ENCODE measurements at places on chromosomes 4 and X.

DNA sequence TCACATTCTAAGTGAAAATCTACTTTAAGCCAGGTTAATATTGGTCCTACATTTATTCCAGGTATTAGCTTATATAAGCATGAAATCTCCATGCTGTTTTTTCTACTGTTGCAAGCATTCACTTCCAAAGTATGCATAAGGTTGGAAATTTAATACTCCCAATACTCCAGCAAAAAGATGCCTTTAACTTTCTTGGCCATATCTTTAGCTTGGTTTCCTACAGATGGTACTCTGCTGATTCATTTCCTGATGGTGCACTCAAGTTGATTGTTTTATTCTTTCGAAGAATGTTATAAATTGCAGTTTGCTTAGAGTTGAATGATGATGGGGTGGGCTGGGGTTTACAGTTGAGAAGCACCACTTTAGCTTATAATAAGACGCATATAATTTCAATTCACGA lies 330.2 kb downstream of the PTTG2 start:
- peak; percentile 70 for DNase-seq

DNA sequence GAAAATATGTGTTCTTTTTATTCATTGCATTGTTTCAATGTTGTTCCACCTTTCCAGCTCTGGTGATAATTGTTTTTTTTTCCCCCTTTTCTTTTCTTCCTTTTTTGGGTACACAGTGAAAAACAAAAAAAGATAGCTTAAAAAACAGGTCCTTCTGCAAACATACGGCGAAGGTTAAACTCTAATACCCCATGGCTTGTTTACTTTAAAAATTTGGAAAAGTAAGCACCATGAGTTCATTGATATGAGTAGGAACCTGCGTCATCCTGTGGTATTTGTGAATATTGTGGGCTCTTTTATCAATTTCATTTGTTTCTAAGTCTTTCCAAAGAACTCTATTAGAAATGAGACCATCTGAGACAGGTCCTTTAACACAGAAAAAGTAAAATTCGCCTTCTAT lies 123.5 kb downstream of the CHRNA9 start:
- no peak for DNase-seq

DNA sequence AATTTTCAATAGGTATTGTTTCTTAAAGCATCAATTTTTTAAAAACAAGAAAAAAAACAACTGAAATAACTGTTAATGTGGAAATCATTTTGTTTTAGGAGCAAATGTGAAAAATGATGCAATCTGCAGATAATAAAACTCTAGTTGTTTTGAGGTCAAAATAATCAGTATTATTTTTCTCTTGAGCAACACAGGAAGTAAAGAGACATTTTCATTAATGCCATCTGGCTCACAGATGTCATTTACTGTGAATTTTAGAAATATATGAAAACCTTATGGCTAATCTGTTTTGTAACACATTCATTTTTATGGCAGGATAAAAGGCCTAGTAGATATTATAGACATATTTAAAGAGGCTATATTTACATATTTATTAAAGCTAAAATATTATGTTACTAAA lies 141.6 kb downstream of the PCDH18 start:
- DNase-seq = peak; percentile 57

- DNase-seq = no peak
These were observed 18.9 kb downstream of the TAPT1 start for GRCh38 chr4:16207409-16207808.

GRCh38 chrX:149962859-149963757 lies 24.8 kb upstream of the EOLA2 start:
- peak; percentile 70 for DNase-seq

DNA sequence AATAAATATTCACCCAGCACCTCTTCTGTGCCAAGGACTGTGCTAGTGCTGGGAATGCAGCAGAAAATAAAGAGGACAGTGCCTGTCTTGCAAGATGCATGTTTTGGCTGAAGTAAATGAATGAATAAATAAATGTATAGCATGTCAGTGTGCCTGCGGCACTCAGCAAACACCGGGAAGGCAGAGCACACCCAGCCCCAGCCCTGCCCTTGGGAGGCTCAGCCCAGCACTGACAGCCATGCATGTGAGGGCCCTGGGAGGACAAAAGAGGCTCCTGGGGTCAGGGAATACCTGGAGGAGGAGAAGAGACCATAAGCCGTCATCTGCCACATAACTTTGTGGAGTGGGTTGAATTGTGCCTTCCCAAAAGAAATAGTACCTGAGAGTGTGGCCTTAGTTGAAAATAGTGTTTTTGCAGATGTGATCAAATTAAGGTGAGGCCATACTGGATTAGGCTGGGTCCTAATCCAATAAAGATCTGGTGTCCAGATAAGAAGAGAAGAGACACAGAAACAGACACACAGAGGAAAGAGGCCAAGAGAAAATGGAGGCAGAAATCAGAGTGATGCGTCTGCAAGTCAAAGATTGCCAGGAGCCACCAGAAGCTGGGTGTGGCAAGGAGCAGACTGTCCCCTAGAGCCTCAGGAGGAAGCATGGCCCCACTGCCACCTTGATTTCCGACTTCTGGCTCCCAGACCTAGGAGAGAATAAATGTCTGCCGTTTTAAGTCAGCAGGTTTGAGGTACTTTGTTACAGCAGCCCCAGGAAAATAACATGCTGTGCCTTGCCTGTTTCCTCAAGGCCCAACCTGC lies 16.3 kb downstream of the C4orf50 start:
- DNase-seq = no peak

- DNase-seq = no peak
These were observed 265.7 kb upstream of the BOD1L1 start for GRCh38 chr4:13893211-13893610.

DNA sequence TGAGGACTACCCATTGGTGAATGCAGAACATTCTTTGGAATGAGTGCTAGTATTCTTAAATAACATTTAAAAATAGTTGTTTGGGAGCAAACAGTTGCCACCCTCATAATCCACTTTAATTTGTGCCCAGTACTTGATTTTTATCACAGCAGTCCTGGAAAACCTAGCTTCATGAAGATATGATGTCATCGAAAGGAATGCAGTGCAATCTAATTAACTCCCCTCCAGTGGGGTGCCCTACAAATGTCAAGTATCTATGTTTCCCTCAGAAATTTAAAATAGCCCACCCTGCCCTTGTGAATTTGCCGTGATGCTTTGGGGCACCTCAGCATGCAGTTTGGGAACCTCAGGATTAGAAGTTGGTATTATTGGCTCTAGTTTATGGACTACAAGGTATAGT lies 5.4 kb downstream of the RAB9A start:
- DNase-seq = no peak

DNA sequence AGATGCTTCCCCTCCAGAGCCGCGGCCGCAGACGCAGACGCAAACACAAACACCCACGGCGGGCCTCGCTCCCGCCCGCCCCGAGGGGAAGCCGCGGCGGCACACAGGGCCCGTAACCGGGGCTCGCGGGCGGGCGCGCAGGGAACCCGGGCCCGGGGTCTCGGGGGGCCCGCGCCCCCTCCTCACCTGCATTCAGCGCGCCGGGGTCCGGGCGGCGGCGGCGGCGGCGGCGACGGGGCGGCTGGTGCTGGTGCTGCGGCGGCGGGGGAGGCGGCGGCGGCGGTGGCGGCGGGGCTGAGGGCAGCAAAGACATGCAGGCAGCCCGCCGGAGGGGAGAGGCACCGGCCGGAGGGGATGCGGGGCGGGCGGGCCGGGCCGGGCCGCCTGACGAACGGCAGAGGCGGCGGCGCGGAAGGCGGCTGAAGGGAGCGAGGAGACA lies 255 bp upstream of the CNOT6L start:
- no peak for DNase-seq

- no peak for DNase-seq
These were observed 239.2 kb upstream of the GRID2 start for GRCh38 chr4:92064574-92064973.

DNA sequence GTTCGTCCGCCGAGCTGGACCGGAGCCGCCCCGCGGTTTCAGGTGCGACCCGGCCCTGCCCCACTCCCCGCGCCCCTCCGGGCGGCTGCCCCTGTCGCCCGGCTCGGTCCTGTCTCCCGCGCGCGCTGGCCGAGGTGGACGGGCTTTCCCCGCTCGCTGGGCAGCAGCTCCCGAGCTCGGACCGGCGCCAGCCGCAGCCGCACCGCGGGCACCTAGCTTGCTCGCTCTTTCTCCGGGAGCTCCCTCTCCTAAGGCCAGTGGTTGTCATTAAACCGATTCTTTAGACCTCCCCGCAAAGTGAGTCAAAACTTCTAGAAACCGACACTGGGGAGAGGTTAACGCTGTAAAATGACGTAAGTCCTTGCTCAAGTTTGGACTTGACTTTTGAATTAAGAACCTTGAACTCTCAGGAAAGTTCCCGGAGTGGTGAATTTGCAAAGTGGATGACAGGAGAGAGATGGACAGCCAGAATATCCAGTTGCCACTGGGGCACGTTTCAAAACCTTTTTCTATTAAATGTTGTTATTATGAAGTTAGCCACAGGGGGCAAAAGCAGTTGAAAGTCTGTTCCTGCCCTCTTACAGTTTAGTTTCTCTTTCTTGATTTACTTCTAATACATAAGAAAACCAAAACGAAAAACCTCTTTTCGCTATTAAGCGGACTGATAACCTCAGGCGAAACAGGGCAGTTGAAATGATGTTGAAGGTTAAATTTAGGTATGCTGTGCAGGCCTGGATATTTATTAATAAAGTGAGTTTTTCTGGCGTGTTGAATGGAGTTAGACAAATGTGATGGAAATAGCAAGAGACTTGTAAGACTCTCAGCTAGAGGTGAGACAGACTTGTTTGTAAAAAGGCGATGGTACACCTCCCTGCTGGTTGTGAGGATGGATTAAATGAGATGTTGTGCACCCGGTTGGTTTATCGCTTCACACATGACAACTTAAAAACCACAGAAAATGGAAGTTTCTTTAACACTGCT lies 847 bp downstream of the PI4K2B start:
- peak; percentile 87 for DNase-seq

GRCh38 chrX:112844250-112844649 lies 3.6 kb upstream of the AMOT start:
- no peak for DNase-seq

- DNase-seq = peak; percentile 33
These were observed 53.3 kb downstream of the JADE1 start for GRCh38 chr4:128862608-128863311.

- DNase-seq = peak; percentile 11
These were observed 112.2 kb downstream of the SNCA start for GRCh38 chr4:89724716-89725115.

- no peak for DNase-seq
These were observed 277.2 kb upstream of the UGT8 start for GRCh38 chr4:114321366-114321765.

- peak; percentile 19 for DNase-seq
These were observed 674 bp downstream of the SH3D19 start for GRCh38 chr4:151324752-151325110.

GRCh38 chr4:24978291-24979075 lies 52.3 kb downstream of the LGI2 start:
- DNase-seq = no peak

DNA sequence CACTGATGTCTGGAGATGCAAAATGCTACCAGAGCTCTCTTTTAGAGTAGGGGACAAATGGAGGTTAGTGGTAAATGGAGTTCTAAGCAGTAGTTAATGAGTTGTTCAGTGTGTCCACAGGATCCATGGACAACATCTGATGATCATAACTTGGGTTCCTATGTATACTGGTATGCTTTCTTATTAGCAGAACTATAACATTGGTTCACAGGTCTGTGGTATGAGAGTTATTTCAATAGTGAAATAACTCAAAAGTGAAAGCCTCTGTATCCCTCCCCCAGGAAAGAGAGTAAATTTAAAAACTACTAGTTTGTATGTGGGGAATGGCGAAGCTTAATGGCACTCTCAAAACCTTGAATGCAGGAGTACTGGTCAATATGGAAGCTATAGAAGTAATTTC lies 363.5 kb upstream of the EMCN start:
- DNase-seq = no peak

DNA sequence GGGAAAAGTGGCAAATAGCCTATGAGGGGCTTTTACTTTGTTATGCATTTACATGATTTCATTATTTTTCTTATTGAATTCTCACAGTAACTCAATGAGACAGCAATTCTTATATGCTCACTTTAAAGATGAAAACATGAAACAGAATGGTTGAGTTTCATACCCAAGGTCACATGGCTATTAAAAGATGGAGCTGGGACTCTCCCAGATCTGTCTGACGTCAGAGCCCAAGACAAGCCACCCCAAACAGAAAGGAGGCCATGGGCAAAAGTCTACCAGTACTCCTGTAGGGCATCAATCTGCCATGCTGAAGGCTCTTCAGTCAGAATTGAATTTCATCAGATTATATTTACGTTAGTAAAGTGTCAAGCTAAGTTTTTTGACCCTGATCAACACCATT lies 13.2 kb downstream of the HSD17B11 start:
- no peak for DNase-seq

DNA sequence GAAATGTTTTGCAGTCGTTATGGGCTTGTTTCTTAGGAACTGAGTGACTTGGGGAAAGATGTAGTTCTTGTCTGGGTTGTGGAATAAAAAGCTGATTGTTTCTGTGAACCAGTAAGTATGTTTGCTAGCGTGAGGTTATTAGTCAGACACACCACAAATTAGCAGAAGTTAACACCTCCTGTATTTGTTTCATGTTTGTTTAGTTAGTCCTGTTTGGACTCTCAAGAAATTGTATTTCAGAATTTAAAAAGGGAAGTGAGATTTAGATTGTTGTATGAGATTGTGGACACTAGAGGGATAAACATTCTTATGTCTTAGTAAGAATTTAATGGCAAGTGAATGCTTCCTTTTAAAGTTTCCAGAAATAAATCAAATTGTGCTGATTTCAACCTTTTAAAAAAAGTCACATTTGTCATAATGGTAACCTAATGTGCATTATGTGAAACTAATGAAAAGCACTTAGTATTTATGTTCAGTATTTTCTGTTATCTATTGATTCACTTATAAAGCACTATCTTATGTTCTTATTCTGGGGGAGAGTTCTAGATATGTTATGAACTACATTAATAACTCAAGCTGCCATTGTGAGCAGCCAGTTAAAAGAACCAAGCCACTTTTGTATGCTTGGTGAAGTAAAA lies 25.6 kb downstream of the ATP10D start:
- peak; percentile 48 for DNase-seq

- peak; percentile 92 for DNase-seq
These were observed 62.4 kb upstream of the WDFY3 start for GRCh38 chr4:85028910-85029309.

DNA sequence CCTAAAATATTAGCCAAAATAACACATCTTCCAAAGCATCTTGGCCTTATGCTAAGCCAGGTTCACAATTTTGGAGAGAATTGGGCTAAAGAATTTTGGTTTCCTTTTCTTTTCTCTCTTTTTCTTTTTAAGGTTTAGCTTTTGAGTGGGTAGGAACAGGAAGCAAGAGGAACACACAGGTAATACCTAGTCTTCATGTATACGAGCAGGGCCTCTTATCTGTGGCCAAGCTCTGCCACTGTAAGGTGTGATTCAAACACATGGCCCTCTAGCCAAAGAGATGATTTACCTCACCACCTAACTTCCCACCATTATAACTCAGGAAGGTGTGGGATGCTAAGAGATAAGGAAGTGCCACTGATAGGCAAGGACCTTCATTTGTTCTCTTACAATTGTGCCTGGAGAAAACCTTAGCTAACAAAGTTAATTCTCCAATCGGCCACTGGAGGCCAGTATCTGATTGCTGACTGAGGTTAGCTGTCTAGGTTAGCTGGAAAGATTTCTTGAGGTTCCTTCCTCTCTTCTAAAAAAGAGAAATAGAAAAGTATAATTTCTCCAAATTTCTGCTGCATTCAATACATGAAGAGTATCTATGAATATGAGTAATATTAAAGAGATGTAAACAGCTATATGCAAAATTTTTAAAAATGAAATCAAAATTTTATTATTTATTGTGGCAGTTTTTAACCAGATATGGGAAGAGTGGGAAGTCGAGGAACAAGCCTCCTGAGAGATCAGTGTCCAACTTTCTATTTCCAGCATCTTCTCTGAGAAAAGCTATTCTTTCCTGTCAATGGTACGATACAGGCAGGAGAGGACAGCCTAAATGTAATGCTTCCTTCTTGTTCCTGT lies 30.1 kb upstream of the BBS7 start:
- DNase-seq = peak; percentile 69

Measured in cardiac fibroblast (primary cell).